ENCODE measurements at places on chromosomes 13 and 19. TPM values are rescaled to one million over a fixed set of nuclear protein-coding genes. Genes with fewer than 3 reads are reported as not detected.

- DNase-seq: no peak
Observed at GRCh38 chr19:18137242-18137641, 15.7 kb upstream of the PIK3R2 start.

GRCh38 chr13:72255908-72256307, 388.9 kb upstream of the DACH1 start:
- DNase-seq: no peak

Gene TMIGD2
- 5.0 TPM for total RNA-seq

Gene KLK4
- not detected for total RNA-seq

DNA sequence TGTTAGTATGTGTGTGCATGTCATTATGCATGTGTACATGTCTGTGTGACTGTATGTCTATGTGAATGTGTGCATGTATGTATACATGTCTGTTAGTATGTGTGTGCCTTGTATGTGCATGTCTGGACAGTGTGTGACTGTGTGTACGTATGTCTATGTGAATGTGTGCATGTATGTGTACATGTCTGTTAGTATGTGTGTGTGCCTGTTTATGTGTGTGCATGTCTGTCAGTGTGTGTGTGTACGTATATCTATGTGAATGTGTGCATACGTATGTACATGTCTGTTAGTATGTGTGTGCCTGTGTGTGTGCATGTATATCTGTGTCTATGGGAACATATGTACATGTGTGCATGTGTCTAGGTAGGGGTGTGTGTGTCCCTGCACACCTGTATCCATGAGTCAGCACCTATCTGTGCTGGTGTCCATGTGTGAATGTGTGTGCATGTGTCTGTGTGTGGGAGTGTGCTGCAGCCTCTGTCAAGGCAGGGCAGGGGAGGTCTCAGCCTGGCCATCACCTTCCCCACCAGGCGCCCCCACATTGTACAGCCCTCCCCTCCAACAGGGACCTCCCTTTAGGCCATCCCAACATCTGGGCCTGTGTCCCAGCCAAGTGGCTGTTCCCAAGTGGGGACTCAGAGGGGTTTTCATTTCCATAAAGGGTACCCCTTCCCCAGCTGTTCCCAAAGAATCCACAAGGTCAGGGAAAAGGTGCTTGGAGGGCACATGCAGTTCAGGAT, 4.4 kb downstream of the GAS6 start:
- no peak for DNase-seq
